ENCODE measurements at places on chromosomes 16 and 17.

- no peak for DNase-seq
Measured at GRCh38 chr16:20042848-20043247, 30.8 kb downstream of the GPR139 start.

GRCh38 chr16:25478476-25478875 lies 213.3 kb upstream of the HS3ST4 start:
- DNase-seq, result no peak

GRCh38 chr16:26491962-26492361 lies 574.8 kb upstream of the C16orf82 start:
- no peak for DNase-seq

DNA sequence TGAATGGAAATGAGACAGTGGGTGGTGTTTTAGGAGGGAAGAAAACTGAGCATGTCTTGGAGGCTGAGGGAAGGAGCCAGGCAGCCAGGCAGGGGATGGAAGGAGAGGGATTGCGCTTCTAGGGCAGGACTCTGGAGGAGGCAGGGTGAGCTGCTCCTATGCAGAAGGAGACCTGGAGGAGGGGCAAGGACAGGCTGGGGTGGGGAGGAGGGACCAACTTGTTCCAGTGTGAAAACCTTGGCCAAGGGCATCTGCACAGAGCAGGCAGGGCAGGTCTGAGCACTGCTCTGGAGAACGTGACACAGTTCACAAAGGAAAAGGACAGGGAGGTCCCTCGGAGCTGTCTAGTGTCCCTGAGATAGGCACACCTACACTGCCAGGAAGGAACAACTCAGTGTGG lies 5.5 kb downstream of the GALK1 start:
- no peak for DNase-seq

DNA sequence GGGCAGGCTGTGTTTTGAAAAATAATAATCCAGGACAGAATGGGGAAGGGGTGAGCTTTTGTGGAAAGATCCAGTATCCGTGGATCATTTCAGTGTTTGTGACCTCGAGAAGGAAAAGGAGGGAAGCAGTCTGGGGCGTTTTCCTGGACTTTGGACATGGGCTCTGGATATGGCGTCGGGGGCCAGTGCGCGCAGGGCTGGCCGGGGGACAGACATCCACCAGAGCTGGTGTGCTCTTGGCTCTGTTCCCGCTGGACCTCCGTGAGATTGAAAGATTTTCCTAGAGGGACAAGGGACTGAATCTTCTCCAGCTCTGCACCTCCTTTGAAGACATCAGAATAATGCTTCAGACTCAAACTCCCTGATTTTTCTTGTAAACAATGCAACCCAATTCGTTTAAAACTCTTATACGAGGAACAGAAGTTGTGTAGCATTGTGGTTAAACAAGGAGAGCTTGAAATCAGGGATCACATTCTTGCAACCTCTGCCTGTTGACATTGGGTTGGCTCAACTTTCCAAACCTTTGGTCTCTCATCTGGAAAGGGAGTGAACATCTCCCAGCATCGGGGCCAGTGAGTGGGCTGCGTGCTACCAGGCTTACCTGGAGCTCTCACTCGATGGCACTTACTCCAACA lies 75.9 kb downstream of the C16orf95 start:
- DNase-seq, result no peak

DNA sequence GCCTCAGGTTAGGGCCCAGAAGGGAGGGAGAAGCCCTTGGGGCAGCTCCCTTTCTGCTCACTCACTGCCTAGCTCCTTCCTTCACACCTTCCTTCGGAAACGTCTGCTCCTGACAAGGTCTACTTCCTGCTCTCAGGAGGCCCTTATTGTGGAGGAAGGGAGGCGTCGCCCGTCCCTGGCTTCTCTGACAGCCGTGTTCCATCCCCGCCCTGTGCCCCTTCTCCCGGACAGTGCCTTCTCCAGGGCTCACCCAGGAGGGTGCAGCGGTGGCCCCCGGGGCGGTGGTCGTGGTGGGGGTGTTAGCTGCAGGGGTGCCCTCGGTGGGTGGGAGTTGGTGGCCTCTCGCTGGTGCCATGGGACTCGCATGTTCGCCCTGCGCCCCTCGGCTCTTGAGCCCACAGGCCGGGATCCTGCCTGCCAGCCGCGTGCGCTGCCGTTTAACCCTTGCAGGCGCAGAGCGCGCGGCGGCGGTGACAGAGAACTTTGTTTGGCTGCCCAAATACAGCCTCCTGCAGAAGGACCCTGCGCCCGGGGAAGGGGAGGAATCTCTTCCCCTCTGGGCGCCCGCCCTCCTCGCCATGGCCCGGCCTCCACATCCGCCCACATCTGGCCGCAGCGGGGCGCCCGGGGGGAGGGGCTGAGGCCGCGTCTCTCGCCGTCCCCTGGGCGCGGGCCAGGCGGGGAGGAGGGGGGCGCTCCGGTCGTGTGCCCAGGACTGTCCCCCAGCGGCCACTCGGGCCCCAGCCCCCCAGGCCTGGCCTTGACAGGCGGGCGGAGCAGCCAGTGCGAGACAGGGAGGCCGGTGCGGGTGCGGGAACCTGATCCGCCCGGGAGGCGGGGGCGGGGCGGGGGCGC lies 231.9 kb downstream of the SEC14L1 start:
- DNase-seq, result no peak

GRCh38 chr17:49486012-49486641 lies 9.0 kb upstream of the NGFR start:
- no peak for DNase-seq

GRCh38 chr16:27374221-27374803 lies 27.7 kb upstream of the IL21R start:
- DNase-seq, result no peak

DNA sequence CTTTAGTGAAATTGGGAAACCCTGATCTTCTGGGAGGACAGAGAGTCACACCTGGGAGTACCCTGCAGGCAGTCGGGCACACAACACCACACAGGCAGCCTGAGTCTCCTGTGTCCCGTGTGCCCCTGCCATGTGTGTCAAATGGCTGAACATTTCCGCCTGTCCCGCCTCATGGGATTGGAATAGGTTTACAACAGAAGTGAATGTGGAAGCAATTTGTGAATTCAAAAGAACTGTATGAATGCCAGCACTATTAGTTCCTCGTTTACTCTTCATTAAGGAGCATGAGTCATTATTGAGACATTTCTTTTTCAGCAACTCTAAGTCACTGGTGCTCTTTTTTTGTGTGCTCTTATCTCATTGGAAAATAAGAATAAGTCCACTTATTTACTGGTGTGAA lies 226.5 kb downstream of the PMP22 start:
- no peak for DNase-seq

DNA sequence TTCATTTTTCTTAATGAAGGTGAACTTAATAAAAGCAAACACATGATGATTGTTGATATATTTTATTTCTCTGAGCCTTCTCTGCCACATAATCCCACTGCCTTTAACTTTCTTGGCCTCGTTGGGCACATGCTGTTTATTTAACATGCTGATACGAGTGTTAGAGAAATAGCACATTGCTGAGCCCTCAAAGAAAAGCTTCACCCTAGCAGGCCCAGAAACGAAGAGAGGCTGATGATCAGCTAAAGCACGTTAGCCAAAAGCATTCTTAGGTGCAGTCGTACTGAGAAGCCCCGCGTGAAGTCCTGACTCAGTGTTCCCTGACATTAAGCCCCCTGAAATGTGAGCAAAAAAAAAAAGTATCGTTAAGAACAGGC lies 122.8 kb downstream of the CCDC182 start:
- DNase-seq, result no peak

- no peak for DNase-seq
Measured at GRCh38 chr17:29771546-29771945, 148.8 kb upstream of the CORO6 start.

GRCh38 chr16:81238296-81239011 lies at the start of gene BCO1:
TSS of gene BCO1 (plus strand) at chr16:81238689. CDS start at chr16:81238909, 220 bp downstream.
- DNase-seq, result no peak

GRCh38 chr17:48215583-48216139 lies 108.1 kb downstream of the SNX11 start:
- DNase-seq, result no peak

DNA sequence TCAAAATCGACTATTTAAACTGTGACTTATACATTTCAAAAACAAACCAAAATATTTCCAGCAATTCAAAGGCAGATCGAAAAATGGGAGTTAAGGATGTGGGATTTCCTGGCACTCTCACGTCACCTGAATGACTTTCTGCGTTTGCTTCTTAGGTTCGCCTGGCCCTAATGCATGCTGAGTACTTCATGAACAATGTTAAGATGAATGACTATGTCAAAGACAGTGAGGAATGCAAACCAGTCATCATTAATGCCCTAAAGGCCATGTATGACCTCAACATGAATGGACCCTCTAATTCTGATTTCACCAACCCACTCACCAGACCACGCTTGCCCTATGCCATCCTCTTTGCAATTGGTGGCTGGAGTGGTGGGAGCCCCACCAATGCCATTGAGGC lies 7.3 kb downstream of the KLHL10 start:
- DNase-seq, result no peak

GRCh38 chr17:63285551-63285950 lies 160.6 kb downstream of the CYB561 start:
- no peak for DNase-seq

GRCh38 chr16:15654591-15654990 lies 4.5 kb downstream of the NDE1 start:
- DNase-seq, result no peak

DNA sequence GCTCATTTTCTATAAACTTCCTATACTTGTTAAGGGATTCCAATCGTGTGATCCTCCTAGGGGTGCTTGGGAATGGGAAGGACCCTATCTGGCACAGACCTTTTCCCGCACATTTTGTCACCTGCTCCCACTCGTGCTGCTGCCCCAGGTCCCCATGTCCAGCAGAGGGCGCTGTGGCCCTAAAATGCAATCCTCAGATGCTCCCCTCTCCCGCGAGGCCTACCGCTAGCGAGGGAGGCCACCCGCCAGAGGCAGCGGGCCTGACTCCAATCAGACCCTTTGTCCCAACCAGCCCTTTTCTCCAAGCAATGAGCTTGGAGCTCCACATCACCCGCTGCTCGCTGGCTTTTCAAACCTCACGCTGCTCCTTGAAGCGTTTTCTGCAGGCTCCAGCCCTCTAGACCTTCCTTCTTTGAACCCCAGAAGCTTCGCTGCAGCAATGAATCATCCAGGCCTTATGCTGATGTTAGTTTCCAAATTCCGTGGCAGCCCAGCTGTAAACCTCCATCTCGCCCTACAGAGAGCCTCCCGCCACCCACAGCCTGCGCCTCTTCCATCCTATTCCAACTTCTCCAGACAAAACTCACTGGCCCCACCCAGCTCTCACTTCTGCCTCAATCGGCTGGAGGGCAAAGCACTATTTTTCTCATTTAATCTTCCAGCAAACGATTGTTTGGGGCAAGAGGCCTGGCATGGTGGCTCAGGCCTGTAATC lies 23.6 kb upstream of the FZD2 start:
- DNase-seq, result peak; percentile 76

DNA sequence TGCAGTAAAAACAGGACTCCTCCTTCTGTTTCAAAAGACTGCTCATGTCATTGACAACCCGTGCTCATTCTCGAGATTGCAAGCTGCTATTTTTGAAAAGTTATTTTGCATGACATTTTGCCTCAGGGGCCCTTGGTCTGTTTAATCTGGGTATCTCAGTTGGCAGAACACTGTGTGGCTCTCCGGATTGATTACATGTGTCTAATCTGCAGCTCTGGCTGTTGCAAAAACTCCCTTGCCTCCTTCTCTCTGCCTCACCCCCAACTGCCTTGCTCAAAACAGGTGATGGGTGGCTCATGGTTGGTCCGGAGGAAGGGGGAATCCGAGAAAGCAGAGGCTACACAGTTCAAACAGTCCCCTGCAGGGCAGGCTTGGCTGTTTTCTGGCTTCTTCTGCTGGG lies 25.3 kb downstream of the GINS3 start:
- DNase-seq, result peak; percentile 25

- DNase-seq, result no peak
Measured at GRCh38 chr17:4607261-4607741, 23.0 kb downstream of the SMTNL2 start.

DNA sequence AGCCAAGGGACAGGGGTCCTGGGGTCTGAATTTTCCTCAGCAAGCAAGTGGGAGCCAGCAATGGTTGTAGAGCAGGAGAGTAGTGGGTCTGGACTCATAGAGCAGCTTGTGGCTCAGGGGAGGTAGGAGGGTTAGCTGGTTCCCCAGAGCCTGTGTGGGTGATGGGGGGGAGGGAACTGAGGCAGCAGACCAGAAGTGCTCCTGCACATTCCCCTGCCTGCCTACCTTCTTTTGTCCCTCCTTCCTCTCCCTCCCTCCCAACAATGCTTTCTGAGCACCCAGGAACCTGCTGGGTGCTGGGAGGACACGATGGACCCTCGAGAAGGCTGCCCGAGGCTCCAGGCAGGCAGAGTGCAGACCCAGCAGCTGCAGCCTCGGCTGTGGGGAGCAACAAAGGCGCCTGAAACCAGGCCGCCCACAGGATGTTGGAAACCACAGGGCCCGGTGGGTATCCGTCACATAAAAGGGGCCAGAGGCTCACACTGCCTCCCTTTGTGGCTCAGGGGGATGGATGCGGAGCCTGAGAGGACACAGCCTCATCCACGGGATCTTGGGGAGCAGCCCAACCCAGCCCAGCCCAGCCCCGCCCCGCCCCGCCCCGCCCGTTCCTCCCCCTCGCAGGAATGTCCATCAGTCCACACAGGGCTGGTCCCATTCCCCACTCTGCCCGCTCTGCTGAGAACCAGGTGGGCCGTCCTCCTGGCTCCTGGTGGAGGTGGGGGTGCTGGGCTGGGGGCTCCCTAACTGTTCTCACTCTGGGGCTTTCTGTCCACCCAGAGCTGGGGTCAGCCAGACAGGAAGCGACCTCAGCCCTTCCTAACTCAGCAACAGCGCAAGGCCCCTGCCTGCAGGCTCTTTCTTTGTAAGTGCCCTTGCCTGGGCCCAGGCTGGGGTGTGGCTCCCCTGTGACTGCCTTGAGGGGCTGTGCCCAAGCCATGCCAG lies 1.7 kb upstream of the NLRC3 start:
- DNase-seq, result no peak

DNA sequence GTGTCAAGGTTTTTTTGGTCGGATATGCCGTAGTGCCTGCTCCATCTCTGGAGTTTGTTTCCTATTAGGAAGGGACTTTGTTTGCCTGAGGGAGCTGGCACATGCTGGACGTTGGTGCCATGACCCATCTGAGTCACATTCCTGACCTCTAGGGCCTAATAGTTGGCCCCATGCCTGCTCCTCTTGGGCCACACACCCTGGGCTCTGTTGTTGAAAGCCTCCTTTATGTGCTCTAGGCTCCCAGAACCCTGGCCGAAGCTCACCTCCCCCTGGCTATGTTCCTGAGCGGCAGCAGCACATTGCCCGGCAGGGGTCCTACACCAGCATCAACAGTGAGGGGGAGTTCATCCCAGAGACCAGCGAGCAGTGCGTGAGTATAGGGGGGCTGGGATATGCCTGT lies 18.4 kb downstream of the LIMD2 start:
- DNase-seq, result no peak
